ENCODE measurements at places on chromosomes 11 and 22.

DNA sequence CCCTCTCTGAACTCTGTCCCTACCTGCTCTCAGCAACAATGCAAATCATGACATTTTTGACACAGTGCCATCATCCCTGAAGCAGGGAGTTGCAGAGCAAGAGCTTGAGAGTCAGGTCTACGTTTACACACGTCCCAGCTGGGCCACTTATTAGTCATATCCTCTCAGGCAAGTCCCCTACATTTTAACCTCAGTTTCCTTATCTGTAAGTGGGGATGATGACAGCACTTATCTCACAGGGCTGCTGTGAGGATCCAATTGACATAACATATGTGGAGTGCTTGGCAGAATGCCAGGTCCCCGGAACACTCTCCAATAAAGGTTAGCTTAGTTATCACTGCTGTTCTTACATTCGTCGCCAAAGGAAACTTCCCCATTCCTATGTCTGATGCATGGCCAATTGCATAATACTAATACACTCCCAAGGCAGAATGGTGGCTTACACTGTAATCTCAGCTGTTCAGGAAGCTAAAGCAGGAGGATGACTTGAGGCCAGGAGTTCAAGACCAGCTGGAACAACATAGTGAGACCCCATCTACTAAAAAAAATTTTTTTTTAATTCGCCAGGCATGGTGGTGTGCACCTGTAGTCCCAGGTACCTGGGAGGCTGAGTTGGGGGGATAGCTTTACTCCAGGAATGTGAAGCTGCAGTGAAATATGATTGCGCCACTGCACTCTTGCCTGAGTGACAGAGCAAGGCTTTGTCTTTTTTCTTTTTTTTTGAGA, 16.6 kb downstream of the ASCC2 start:
- DNase-seq, result no peak

DNA sequence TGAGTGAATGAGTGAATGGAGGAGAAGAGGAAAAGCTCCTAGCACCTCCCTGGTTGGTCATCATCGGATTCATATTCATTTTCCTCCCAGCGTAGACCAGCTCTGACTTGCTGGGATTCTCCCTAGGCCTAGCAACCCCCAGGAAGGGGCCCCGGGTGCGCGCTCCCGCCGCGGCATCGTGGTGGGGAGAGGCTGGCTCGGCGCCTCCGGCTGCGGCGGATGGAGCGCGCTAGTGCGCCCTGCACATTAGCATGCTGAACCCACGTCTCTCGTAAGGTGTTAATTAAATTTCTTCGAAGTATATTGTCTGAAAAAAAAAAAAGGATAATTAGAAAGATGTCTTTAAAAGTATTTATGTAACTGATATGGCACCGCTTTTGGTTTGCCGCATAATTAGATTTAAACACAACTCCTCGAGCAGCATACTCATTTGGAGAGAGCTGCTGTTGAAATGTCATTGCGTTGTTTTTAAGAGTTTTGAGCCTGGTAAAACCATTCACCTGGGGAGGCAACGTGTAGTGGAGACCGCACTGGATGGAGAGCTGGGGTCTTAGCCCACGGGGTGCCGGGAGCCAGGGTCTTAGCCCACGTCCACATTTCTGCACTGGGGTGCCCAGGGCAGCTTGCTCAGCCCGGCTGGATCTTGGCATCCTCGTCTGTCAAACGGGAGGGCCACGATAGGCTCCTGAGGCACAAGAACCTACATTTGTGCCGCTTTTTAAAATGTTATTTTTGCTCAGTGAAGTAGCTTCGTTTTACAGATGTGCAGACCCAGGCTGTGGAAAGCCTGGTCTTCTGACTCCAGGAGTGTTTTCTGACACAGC, 21.8 kb downstream of the MPPED1 start:
- no peak for DNase-seq

GRCh38 chr11:113849713-113850112, 25.7 kb downstream of the USP28 start:
- DNase-seq, result no peak

- DNase-seq, result no peak
These were observed 8.7 kb upstream of the ACCS start for GRCh38 chr11:44057340-44057739.

- no peak for DNase-seq
These were observed 17.0 kb upstream of the MMP12 start for GRCh38 chr11:102891736-102892135.

- DNase-seq, result no peak
These were observed 113.0 kb downstream of the ADAMTS15 start for GRCh38 chr11:130561441-130561881.

GRCh38 chr11:34910817-34911216, 5.4 kb downstream of the APIP start:
- DNase-seq, result no peak

DNA sequence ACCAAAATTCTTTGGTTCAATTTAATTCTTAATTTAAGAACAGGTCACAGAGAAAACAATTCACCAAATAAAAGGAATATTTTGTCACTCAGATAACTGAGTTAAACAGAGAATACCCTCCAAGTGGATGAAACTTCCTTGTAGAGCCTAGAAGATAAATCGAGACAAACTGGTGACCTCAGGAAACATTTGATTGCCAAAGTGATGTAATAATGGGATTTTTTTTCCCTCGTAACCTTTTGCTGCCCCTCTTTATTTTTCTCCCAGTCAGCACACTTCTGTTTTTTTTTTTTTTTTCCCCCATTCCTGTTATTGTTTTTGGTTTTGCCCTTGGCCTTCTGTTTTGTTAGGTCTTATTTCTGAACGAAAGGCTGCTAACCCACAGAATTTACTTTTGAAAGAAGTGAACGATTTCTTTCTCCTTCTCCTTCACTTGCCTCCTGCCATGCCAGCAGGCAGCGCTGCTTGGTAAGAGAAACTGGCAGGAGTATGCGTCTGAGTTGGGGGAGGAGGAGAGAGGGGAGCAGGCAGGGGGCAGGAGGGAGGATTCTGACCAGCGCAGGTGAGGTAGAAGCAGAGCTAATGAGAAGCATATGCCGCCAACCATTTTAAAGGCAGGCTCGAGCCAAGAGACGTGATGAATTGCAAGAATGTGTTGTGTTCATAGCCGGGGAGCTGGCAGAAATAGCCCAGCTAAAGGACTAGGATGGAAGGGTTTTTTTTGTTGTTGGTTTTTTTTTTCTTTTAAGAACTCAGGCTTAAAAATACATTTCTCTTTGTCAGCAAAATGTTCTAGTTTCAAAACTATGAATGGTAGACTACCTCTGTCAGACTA, 121.9 kb upstream of the MTMR2 start:
- DNase-seq, result no peak

- no peak for DNase-seq
These were observed 37.1 kb upstream of the NFRKB start for GRCh38 chr11:129932381-129933067.

DNA sequence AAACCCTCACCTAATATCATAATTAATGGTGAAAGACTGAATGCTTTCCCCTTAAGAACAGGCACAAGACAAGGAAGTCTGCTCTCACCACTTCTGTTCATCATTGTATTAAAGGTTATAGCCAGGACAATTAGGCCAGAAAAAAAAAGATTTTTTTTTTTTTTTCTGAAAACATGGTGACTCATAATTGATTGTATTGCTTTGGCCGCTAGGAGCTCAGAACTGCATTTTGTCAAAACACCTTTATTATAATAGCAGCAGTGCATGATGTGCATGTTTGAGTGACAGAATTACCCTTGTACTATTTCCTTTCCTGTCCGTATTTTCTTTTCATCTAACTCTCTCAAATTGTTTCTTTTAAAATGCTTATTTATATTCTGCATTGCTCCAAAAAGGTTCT, 98.1 kb downstream of the RNF169 start:
- DNase-seq, result no peak

GRCh38 chr11:12137005-12137690, 26.8 kb downstream of the MICAL2 start:
- DNase-seq, result no peak

- DNase-seq, result no peak
These were observed 55.7 kb downstream of the MYH9 start for GRCh38 chr22:36331912-36332622.

GRCh38 chr11:76380159-76380976, 564 bp downstream of the THAP12 start:
- DNase-seq, result no peak

DNA sequence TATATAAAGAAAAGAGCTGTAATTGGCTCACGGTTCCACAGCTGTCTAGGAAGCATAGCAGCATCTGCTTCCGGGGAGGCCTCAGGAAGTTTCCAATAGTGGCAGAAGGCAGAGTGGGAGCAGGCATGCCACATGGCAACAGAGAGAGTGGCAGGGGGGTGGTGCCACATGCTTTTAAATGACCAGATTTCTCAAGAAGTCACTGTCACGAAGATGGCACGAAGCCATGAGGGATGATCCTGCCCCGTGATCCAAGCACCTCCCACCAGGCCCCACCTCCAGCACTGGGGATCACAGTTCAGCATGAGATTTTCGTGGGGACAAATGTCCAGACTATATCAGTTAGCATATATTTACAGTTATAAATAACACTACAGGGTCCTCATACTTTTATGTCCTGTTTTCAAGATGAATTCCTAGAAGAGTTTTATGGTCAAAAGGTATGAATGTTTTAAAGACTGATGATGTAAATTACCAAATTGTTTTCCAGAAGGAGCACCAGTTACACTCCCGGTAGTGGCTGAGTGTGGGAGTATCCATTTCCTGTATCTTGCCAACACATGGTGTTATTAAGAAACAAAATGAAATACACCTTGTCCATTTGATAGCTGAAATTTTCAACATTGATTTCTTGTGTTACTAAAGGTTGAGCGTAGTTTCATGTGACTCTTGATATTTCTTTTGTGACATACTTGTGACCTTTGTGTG, 19.2 kb downstream of the FAM118A start:
- no peak for DNase-seq

GRCh38 chr22:42805016-42805997, 51.8 kb downstream of the ARFGAP3 start:
- no peak for DNase-seq

DNA sequence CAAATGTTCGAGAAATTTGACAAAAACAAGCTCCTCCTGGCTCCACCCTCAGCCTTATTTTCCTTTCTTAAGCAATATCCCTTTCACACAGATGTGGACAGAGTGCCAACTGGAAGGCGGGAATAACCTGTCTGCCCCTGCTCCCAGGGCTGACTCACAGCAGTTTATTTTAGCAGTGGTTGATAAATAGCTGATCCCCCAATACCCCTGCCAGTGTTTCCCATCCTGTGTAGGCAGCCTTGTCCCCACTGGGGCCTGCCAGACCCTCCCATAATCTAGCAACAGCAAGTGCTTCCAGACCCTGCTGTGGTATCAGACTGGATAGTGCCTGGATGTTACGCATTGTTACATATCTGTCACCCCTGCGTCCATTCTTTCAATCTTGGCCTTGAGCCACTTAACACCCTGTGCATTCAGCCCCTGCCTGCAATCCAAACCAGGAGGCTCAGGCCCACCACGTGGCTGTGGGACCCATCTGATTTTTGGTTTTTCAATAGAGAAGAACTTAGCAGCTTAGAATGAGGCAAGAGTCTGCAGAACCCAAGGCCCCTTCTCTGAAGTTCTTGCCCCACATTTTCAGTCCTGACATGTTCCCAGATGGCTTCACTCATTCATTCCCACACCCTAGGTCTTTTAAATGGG, 53.7 kb downstream of the PARVA start:
- DNase-seq, result no peak

GRCh38 chr22:29062286-29062821, 723 bp upstream of the C22orf31 start:
- no peak for DNase-seq

DNA sequence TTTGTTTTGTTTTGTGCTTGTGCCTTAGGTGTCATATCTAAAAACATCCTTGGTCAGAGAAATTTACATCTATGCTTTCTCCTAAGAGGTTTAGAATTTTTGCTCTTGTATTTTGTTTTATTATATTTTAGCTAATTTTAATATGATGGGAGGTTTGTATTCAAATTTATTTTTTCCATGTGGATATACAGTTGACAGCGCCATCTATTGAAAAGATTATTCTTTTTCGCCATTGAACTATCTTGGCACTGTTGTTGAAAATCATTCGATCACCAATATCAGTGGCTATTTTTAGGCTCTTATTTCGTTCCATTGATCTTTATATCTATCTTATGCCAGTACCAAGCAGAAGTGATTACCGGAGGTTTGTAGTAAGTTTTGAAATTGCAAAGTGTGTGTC, 510.3 kb downstream of the BRD1 start:
- no peak for DNase-seq

DNA sequence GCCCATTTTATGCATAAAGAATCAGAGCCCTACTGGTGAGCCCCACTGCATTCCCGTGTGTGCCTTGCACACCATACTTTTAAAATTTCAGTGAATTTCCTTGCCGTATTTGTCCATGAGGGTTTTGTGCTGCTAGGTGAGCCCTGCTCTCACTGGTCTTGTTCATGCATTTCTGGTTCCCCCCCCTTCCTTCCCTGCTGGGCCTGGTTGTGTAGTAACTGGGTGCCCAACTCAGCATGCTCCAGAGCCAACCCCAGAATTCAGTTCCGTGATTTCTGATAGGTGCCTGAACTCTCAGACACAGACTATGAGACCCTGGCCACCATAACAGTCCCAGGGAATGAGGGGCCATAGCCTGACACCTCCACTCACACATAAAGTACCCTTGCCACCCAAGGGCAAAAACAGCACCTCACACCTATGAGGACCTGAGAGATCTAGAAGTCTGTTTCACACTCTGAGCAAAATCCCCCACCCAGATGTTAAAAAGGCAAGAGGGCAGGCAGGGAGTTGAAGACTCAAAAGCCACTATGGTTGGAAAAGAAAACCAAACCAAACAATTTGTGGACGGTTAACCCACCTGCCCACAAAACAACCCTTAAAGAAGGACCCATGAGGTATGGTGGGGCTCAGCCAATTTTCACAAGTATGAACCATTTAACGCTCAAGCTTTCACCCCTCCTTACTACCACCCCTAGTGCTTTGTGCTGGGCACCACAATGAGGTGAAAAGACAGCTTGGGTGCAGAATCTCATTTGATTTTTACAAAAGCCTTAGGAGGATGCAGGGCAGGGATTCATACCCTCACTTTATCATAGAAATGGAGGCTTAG, 16.8 kb upstream of the IL10RA start:
- no peak for DNase-seq

DNA sequence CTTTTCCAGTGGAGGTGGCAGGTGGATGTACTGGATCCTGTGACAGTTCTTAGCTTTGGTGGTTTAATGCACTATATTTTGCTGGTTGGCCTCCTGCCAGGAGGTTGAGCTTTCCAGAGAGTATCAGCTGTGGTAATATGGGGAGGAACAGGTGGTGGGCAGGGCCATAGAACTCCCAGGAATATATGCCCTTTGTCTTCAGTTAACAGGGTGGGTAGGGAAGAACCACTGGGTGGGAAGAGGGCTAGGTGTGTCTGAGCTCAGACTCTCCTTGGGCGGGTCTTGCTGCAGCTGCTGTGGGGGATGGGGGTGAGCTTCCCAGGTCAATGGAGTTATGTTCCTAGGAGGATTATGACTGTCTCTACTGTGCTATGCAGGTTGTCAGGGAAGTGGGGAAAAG, 203.8 kb downstream of the DLG2 start:
- no peak for DNase-seq

Data from cortex of kidney (tissue), 1 donor.